ENCODE measurements at places on chromosomes 11 and 22.
A peak's percentile ranks its signal among the peaks of the same experiment; 100 is the strongest.

GRCh38 chr11:77035039-77035438 lies 841 bp downstream of the B3GNT6 start:
- DNase-seq, result no peak

DNA sequence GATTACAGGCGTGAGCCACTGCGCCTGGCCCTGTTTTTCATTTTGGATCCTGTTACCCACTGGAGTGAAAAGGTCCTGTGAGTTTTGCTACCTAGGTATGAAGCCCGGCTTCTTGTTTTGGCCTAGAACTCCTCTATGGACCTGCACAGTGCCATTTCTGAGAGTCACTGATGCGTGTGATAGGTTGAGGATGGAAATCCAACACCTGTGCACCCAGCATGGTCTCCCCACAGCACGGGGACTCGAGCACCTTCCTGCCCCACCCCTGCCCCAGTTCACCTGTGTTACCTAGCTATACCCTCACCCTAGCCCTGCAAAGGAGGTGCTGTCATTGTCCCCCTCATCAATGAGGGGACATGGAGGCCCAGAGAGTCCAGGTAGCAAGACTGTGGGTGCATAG lies 5.1 kb downstream of the FBLN1 start:
- no peak for DNase-seq

- no peak for DNase-seq
Observed at GRCh38 chr11:1656670-1657069, 27.1 kb downstream of the KRTAP5-5 start.

- DNase-seq, result no peak
Observed at GRCh38 chr11:31671681-31672080, 139.4 kb downstream of the PAX6 start.

DNA sequence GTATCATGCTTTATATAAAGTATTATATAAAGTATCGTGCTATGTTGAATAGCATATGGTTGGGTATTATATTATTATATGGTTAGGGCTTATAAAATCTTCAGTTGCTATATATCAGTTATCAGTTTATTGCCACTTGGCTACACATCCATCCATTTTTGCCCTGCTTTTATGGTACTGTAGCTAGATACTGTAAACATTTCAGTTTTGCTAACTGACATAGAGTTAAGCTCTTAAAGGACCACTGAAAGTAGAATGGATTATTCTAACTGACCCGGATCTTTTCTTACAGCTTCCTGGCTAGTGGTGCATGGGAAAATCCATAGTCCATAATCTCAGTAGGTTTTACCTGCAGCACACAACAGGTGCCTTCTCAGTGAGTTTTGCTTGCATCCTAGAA lies 405.3 kb upstream of the LUZP2 start:
- no peak for DNase-seq

DNA sequence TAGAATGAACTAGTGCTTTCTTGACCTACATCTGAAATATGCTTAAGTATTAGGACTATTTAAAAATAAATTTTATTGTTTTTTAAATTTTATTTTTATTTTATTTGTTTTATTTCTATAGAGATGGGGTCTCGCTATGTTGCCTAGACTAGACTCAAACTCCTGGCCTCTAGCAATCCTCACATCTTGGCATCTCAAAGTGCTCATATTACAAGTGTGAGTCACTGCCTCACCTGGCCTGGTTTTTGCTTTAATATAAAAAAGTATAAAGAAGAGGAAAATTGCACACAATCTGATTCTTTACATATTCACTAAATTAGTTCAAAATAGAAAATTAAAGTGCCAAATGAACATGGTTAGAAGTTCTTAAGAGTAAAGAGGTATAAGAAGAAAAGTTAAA lies 37.5 kb downstream of the HEPHL1 start:
- DNase-seq, result no peak

DNA sequence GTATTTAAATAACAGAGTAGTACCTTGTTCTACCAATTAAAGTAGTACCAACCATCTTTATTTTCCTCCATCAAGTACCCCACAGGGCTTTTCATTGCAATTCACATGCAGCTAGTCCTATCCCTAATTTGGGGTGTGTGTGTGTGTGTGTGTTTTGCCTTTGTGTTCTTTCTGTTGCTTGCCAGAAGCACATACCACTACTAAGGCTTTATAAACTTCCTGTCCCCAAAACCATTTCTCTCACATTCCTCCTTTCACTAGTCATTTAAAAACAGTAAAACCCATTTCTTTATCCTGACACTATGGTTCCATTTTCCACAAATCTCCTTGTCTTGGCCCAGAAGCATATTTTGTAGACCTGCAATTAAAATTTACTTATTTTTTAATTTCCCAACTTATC lies 54.6 kb downstream of the SLC36A4 start:
- DNase-seq, result no peak

- DNase-seq, result no peak
Observed at GRCh38 chr22:43342347-43343261, 568 bp downstream of the SCUBE1 start.

- DNase-seq, result no peak
Observed at GRCh38 chr11:117986981-117987574, 884 bp downstream of the IL10RA start.

GRCh38 chr11:73792584-73792983 lies 4.9 kb downstream of the MRPL48 start:
- no peak for DNase-seq

GRCh38 chr11:113730887-113731726 lies 25.0 kb upstream of the TMPRSS5 start:
- DNase-seq, result no peak

- DNase-seq, result no peak
Observed at GRCh38 chr11:103898065-103898464, 138.4 kb upstream of the DDI1 start.

DNA sequence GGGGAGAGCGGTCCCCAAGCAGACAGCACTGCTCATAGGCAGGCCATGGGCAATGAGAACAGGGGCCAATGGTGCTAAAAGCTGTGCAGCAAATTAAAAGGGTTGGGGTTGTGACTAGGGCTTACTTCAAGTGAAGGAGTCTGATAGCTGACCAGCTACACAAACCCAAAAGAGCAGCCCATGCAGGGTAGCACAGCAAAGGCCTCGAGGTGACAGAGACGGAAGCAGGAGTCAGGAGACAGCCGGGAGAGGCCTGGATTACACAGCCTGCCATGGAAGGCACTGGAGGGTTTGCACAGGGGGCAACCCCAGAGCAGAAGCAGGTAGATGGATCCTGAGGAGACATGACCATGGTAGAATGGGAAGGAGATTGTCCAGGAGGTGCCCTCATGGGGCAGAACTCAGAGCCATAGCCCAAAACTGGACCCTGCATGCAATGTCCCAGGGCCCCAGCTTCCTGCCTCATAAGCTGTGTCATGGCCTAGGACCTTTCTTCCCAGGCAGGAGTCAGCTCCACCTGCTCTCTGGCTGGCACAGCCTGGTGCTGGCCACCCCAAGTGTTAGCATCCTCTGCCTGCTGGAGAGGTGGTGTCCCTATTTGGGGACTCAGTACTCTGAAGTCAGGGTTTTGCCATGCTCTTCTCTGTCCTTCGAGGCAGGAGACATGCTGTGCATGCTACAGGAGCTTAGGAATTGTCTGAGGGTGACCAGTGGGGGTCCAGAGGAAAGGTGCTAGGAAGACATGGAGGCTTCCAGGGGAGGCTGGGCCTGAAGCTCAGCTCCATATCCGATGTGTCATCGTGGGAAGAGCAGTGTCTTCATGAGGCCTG lies 33.3 kb downstream of the RSPH14 start:
- no peak for DNase-seq

DNA sequence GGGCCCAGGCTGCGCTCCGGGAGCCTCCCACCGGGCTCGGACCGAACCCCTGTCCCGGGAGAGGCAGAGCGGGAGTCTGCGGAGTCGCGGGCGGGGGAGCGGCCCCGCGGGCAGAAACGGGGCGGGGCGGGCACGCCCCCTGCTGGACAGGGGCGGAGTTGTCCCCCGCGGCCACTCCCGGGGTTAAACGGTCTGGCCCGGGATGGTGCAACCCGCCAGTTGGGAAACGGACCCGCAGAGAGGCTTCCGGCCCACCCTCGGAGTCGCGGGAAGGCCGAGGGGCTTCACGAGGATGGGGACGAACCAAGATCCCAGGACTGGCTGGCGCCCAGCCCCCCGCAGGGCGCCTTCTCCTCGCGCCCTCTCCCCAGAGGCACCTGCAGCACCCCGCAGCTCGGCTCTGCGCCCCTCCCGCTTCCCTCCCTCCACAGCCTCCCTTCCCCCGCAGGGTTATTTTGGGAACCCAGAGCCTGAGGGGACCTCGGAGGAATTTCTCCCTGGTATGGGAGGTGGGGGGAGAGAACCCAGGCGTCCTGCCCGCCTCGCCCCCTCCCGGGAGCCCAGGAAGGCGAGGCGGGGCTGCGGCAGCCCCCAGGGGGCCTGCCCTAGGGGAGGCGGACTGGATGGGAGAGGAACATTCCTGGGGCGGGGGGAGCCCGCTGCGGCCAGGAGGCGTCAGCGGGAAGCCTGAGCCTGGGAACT lies 902 bp downstream of the RASGRP2 start:
- peak; percentile 74 for DNase-seq

DNA sequence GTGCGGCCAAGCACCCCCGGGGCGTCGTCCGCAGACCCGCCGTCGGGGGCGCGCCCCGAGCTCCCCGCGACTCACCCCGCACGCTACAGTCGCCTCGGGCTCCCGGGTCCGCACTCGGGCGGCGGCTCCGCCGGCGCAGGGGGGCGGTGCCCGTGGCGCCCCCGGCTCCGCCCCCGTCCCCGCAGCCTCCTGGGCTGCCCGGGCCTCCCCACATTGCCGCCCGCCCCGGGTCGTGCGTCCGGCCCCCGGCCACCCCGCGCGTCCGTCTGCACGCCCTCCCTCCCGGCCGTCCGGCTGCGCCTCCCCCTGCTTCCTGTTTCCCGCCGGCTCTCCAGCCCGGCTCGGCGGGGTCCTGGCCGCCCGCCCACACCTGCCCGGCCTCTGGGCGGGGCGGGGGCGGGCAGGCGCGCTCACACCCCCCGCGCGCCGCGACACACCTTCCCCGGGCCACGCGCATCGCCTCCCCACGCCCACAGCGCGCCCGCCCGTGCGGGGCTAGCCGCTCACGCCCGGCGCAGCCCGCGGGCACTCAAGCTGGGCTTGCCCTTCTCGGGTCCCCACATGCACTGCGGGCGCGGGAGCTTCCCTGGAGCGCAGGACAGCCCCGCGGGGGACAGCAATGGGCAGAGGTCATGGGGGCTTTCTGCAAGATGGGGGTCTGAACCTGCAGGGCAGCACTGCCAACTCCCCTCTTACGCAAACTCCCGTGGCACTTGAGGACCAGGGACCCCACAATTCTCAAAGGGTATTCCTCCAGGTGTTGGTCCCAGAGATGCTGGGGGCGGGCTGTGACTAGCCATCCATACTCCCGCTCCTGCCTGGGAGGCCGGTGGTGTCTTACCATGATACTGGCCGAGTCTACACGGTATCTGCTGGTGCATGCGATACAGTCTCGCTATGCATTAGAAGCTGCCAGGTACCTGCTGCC lies at the start of gene CARD10:
CARD10 (minus strand) TSS at position 148 of the 928 bp plus-strand sequence. CDS start 215 bp downstream, outside the sequence.
- DNase-seq, result no peak

DNA sequence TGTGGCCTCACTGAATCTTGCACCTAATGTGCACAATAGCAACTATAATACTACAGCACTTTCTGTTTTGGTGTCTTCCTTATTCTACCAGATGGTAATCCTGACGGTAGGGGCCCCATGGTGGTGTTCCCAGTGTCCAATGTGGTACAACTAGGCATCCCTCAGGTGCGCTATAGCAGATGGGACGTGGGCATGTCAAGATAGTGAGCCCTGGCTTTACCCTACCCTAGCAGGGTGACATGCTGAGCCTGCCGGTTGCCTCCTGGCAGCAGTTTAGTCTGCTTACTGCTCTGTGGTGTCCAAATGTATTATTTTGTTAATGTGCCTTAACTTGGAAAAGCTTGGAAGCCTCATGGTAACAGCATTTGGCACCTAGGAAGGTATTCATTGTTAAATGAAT lies 19.2 kb downstream of the ACO2 start:
- no peak for DNase-seq

DNA sequence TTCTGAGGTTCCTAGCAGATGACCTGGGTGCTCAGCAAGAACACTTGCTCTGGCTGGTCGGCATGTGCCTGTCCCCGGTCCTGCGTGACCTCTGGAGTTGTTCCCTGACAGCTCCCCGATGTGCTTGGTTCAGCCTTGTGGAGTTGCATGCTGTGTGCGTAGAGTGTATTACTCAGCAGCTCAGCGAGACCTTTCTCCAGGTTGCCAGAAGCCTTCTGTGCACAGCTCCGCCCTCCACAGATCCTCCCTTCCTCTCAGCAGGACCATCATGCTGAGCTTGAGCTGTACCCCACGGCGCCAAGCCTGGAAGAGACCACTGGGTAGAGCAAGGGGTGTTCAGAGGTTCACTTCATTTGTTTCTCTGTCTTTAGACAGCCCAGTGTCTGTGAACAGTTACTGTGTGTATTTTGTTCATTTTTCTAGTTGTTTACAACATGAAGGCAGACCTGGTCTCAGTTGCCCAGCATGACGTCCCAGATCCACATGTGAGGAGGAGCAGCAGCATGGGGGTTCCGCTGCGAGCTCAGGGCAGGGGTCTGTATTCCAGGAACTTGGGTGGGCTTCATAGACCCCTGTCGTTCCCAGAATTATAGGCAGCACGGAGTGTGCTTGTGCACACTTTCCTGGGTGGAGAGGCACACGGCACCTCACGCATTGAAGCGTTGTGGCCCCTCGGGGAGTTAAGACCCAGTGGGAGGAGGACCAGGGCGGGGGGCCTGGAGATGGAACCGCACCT lies 148.6 kb downstream of the IGLL1 start:
- DNase-seq, result no peak

- DNase-seq, result no peak
Observed at GRCh38 chr22:32562401-32562800, 87.8 kb downstream of the FBXO7 start.

DNA sequence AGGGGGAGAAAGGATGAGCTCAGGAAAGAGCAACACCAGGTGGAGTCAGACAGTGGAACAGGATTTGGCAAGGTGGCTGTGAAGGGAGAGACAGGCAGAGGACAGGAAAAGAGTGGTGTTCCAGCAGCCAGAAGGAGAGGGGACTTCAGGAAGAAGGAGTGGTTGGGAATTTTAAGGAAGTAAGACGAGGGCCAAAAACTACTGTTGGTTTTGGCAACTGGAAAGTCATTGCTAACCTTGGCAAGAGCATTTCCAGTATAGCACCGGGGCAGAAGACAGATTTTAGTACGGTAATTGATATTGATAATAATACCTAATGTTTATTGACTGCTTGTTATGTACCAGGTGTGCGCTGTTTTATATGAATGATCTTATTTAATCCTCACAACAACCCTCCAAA lies 15.4 kb upstream of the DDX6 start:
- DNase-seq, result no peak

DNA sequence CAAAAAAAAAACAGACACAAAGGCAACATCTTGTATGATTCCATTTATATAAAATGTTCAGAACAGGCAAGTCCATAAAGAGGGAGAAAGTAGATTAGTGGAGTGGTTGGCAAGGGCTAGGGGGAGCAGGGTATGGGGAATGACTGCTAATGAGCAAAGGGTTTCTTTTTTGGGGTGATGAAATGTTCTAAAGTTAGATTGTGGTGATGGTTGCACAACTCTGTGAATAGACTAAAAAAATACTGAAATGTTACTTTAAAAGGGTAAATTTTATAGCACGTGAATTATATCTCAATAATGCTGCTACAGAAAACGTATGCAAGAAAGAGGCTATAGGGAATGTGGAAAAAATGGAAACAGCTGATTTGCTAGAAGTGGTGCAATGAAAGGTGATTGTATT lies 155.1 kb downstream of the TENM4 start:
- no peak for DNase-seq

- DNase-seq, result no peak
Observed at GRCh38 chr11:20031155-20032001, 128.9 kb downstream of the DBX1 start.
